ENCODE measurements at places on chromosomes 5 and 9.

- DNase-seq, result no peak
Observed at GRCh38 chr9:82212885-82213284, 224.3 kb downstream of the SPATA31D1 start.

GRCh38 chr5:178384816-178385495 lies 152.4 kb upstream of the PHYKPL start:
- no peak for DNase-seq

- no peak for DNase-seq
Observed at GRCh38 chr9:128026773-128027541, 40.2 kb downstream of the NAIF1 start.

DNA sequence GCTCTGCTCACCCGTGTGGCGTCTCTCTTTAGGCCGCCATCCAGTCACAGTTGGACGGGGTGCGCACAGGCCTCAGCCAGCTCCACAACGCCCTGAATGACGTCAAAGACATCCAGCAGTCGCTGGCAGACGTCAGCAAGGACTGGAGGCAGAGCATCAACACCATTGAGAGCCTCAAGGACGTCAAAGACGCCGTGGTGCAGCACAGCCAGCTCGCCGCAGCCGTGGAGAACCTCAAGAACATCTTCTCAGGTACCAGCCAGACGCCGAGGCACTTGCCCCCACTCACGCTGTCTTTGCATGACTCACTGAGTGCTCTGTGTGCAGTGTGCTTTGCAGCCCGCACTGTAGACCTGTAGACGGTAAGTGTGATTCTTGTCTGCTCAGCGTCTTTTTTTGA lies 4.5 kb downstream of the EXOC3 start:
- DNase-seq, result no peak

GRCh38 chr9:100408546-100409175 lies 18.3 kb upstream of the MSANTD3 start:
- DNase-seq, result no peak

DNA sequence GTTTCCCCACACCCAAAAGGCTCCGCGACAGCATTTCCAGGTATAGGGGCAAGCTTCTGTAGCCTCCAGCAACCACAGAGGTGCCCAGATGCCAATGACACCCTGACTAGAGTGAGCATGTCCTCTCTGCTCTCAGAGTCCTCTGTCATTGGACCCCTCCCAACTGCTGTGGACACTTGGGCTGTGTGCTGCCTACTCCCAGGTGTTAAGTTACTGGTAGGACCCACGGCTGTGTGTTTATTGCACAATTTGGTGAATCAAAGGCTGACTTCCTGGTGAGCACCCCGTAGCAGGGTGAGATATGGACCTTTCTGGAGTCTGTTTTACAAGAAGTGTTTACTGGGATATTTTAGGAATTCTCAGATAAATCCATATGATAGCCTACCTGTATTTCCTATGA lies 36.0 kb downstream of the SH3GL2 start:
- DNase-seq, result no peak

- no peak for DNase-seq
Observed at GRCh38 chr9:85067792-85068191, 398.3 kb downstream of the NTRK2 start.

GRCh38 chr5:90675222-90675621 lies 116.6 kb downstream of the ADGRV1 start:
- DNase-seq, result no peak

- no peak for DNase-seq
Observed at GRCh38 chr5:171706736-171707441, 78.7 kb upstream of the SMIM23 start.

GRCh38 chr5:173878224-173878967 lies 9.8 kb upstream of the CPEB4 start:
- no peak for DNase-seq

- no peak for DNase-seq
Observed at GRCh38 chr5:169742771-169743296, 105.8 kb downstream of the DOCK2 start.

DNA sequence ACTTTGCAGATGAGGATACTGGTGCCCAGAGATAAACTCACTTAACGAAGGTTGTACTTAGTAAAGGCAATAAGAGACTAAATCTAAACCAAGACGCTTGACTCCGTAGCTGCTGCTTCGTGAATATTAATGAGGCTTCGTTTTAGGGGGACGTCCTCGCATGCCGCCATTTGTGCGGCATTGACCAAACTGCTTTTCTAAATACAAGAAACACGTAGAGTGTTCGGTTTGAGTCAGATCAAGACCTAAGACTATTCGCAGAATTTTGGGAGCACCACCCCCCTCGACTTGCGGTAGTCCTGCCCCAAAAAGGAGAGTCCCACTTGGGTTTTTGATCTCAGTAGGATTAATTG lies 1.1 kb downstream of the NPM1 start:
- DNase-seq, result no peak

GRCh38 chr5:36701085-36701698 lies 94.8 kb downstream of the SLC1A3 start:
- DNase-seq, result no peak

Measured in CMK (cell line).